ENCODE measurements at places on chromosomes 5 and 9.
A peak's percentile ranks its signal among the peaks of the same experiment; 100 is the strongest.

- no peak for DNase-seq
Observed at GRCh38 chr5:180468732-180469585, 25.2 kb upstream of the CNOT6 start.

DNA sequence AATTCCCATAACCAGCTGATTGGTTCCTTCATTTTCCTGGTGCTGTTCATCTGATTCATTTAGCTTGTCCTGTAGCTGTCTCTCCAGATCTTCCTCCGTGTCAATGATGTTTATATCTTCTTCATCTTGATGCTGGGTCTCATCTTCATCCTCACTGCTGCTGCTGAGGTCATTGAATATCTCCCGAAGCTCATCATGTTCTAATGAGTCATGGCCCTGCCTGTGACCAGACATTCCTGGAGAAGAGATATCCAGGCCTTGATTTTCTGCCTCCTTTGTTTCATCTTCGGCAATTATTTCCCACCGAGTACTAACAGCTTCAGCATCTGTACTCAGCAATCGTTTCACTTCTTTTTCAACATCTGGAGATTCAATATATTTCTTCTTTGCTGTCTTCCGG is 1.4 kb downstream of the TAF7 start:
- DNase-seq, result no peak

GRCh38 chr9:90069085-90069484 is 464.3 kb downstream of the GADD45G start:
- DNase-seq, result no peak

GRCh38 chr5:72122602-72123001 is 15.3 kb downstream of the MAP1B start:
- no peak for DNase-seq

DNA sequence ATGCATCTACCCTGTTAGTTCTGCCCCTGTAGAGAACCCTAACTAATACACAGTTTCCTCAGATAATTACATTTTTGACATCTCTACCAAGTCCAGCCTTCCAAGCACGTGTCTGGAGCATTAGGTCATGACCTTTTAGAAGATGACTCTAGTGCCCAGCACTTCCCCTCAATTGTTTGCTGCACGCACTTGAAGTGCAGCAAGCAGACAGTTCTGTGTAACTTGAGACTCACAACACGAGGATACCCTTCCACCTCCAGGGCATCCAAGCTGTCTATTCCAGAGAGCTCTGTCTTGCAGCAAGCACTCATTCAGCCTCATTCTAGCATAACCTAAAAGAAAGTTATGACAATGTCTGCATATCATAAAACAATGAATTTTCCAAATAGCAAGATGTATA is 1410.5 kb upstream of the CDH18 start:
- no peak for DNase-seq

- no peak for DNase-seq
Observed at GRCh38 chr9:127386249-127386648, 10.7 kb upstream of the SLC2A8 start.

- DNase-seq, result no peak
Observed at GRCh38 chr9:116987721-116988485, 300.8 kb downstream of the TRIM32 start.

- no peak for DNase-seq
Observed at GRCh38 chr5:56760723-56761122, 54.6 kb upstream of the MAP3K1 start.

DNA sequence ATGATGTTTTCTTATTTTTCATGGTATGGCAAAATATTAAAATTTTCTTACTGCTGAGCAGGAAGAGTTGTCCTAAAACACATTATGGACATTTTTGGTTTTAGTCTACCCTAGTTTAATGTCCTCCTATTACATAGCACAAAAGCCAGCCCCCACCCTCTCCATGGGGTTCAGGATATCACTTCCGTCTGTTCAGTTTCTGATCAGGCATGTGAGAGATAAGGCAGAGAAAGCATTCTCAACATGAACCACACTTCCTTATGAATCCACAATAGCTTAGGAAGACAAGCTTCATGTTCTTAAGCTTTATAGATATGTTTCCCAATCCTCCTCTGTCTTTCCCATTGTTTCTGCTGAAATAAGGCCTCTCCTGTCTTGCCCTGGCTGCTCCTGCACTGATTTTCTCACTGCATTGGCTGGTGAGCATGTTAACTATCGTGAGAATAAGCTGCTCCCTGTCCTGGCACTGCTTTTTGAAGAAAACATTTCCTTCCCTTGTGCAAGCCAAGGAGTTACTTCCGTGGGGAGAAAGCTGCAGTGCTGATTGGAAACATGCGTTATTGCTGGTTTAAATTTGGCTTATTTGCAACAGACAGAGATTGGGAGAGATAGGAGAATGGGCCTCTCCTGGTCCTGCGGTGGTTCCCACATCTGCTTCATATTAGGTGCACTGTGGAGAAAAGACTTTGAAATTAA is 260.3 kb upstream of the RPS23 start:
- no peak for DNase-seq

DNA sequence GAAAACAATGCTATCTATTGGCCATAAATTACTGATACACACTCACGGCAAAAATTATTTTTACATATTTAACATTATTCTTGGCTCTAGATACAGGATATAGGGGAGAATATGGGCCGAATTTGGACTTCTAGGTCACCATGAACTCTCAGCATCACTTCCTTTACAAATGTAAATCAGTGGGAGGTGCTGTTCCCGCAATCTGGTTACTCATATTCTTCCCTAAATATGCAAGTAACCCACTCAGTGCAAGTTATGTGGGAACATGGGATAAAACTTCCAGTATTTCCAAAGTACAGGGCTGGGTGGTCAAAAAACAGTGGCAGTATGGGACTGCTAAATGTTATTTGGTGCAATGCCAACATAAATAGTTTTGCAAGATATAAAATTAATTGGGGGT is 145.6 kb downstream of the PPP2R2B start:
- DNase-seq, result no peak

DNA sequence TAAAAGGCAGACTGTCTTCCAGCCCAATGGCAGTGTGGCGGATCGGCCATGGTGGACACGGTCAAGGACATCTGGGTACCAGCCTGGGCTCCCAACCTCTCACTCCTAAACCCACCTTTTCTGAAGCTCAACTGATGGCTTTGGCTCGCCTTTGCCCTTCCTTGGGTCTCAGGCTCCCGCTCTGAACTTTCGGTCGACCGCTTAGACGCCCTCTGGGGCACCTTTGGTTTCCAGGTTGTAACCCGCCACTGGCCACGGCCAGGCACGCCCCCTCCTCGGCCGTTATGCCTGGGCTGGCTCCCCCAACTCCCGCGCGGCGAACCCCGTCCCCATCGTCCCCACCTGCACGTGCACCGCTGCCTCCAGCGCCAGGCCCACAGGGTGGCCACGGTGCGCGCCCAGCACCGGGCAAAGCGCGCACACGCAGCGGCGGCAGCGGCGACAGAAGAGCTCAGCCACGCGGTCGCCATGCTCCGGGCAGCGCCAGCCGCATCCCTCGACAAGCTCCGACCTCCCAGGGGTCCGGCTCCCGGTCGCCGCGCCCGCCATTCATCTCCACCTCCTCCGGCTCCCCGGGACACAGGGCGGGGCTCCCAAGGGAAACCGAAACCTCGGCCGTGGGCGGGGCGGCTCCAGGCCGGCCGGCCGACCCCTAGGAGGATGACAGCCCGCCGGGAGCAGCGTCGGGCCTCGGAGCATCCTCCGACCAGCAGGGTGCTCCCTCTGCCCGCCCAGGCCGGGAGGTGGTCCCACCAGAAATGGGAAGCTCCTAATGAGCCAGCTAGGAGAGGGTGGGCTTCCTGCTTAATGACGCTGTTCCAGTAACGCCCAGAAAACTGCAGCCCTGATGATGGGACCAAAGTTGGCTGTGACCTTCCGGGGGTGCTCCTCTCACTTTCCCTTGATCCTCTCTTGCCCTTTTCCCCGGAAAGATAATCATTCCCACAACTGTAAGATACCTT is at the start of gene TRIM14:
TSS of gene TRIM14 (minus strand) at position 583 of the 962 bp plus-strand sequence. CDS start at position 549, 34 bp downstream.
- peak; percentile 82 for DNase-seq

DNA sequence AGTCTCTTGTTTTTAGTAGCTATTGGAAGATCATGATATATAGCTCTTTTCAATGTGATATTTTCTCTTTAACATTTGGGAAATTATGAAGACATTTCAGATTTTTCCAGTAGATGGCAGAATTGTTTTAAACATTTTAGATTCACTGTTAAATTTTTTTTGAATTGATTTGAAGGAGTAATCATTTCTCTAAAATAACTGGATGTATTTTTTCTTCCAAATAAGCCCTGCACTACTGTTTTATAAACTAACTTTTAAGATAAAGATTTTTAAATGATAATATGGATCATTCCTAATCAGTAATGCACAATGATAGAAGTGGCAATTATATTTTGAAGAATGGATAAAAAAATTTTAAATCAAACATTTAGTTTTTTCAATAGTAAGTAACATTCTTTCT is 14.2 kb downstream of the NDUFAF2 start:
- DNase-seq, result no peak

DNA sequence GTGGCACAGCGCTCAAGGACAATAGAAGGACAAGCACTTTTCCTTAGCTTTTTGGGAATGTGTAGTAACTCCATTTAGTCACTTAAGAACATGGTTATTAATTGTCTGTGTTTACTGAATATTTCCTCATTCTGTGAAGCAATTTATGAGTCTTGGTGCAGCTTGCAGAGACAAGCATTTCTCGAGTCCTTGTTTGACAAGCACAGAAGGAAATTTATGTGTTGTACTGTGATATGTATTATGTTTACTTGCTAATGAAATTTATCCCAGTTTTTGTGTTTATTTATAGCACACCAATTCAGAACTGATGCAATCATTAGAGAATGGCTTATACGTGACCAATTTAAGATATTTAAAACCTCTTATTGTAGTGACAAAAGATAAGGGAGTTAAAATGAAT is 168.6 kb downstream of the PRELID2 start:
- DNase-seq, result no peak

GRCh38 chr9:4781408-4781807 is 11.3 kb upstream of the RCL1 start:
- DNase-seq, result no peak

GRCh38 chr5:172523146-172523745 is 68.9 kb upstream of the SH3PXD2B start:
- DNase-seq, result no peak

DNA sequence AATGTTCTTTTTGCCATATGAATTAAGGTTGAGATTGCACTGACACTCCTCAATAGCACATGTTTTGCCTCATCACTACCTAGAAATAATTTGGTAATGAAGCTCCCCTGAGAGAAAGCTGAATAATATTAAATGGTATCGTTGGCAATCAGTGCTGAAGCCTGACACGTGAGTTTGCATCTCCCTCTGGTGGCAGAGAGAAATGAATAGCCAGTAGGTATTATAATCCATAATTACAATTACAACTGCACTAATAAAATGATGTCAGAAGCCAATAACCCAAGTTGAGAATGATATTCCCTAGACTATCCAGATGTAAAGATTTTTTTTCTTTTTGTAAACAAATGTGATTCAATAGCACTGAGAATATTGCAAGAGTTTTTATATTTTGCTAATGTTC is 700.3 kb downstream of the PTPRD start:
- DNase-seq, result no peak

DNA sequence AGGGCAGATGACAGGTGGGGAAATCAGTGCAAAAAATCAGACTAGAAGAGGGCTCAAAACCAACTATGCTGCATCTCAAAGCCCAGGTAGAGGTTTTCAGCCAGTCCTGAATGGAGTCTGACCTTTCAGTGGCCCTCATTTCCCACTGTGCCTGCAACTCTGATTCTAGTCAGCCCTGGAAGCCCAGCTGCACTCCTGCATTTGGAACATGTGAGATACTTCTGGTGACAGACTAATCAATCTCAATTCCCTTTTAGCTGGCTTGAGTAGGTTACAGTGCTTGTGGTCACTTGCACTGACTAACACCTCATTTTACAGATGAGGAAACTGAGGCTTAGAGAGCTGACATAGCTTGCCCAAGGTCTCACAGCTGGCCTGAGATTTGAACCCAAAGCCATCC is 7.9 kb upstream of the ACSL6 start:
- no peak for DNase-seq

GRCh38 chr5:149380466-149381121 is 1.5 kb upstream of the IL17B start:
- no peak for DNase-seq

DNA sequence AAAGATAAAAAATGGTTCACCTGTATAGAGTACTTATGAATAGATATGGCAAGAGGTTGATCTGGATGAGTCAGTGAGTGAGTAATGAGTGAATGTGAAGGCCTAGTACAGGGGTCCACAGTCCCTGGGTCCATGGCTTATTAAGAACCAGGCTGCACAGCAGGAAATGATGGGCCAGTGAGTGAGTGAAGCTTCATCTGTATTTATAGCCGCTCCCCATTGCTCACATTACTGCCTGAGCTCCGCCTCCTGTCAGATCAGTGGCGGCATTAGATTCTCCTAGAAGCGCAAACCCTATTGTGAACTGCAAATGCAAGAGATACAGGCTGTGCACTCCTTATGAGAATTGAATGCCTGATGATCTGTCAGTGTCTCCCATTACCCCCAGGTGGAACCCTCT is 307.7 kb upstream of the ZNF608 start:
- DNase-seq, result no peak

DNA sequence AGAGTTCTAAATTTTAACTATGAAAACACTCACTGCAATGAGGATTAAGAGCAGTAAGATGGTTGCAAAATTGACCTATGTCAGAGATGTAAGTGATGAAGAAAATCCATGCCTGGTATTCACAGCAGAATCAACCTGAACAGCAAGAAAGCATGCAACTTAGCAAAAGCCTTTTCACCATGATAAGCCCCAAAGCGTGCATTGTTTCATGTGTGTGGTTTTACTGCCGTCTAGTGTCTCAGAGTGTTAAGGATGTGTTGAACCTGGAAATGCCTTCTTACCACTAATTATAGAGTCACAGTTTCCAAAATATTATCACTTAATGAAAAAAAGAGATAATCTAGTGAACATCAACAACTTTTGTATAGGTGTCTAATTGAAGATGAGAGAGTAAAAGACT is 415.2 kb upstream of the TRPC7 start:
- no peak for DNase-seq

- DNase-seq, result no peak
Observed at GRCh38 chr9:101445353-101446029, 9.9 kb upstream of the ALDOB start.

- no peak for DNase-seq
Observed at GRCh38 chr5:38286002-38286401, 27.6 kb downstream of the EGFLAM start.

DNA sequence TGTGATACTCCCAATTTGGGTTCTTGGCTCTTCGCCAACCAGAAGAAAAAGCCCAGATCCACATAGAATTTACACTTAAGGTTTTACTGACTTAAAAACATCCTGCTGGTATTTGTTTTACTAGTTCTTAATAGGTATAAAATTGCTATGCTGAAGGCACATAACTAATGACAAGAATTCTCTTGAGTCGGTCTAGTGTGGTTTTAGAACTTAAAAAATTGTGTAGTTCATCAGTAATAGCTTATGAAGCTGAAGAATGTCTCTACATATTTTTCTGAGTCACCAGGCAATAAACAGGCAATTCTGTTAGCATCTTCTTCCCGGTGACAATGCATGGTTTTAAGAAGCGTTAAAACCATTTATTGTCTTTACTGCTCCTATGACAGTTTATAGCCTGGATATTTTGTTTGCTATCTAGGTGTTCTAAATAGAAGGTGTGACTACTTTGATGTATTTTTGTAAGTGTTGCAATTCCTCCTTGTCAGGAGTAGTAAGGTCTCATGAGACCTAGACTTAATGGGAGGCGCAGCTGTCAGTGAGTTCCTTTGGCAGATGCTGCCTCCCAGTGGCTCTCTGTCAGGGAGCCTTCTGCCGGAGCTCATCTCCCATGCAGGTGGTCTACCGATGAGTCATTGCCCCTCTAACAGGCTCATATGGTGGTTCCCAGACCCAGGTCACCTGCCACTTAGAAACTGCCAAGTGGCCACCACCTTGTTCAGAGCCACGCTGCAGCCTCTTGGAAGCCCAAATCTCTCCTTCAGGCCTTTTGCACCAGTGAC is 173.8 kb downstream of the MAST4 start:
- DNase-seq, result no peak
